Calu3 (cell line): ENCODE measurements at places on chromosomes 1 and 21. TPM values are rescaled to one million over a fixed set of nuclear protein-coding genes. Genes with fewer than 3 reads are reported as not detected.

DNA sequence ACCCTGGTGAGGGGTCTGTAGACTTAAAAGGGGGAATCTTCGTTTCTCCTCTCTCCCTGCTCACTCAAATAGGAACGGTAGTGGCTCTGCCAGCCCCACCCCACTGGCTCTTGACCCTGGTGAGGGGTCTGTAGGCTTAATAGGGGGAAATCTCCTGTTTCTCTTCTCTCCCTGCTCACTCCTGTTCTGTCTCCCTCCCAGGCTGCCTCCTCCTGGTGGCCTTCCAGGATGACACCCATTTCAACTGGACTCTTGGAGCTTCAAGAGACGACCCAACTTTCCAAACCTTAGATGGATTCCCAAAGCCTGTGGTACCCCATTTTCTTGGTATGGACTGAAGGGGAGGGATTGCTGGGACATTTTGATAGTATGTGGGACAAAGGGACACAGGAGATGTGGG lies 1.4 kb upstream of the EPHB2 start:
- H3K36me3 ChIP-seq = no peaks in the 10 kb centered on the region
- no peaks in the 10 kb centered on the region for H3K4me1 ChIP-seq
- no peak overlapping the region for H3K4me3 ChIP-seq
- no peaks in the 10 kb centered on the region for H3K27me3 ChIP-seq

DNA sequence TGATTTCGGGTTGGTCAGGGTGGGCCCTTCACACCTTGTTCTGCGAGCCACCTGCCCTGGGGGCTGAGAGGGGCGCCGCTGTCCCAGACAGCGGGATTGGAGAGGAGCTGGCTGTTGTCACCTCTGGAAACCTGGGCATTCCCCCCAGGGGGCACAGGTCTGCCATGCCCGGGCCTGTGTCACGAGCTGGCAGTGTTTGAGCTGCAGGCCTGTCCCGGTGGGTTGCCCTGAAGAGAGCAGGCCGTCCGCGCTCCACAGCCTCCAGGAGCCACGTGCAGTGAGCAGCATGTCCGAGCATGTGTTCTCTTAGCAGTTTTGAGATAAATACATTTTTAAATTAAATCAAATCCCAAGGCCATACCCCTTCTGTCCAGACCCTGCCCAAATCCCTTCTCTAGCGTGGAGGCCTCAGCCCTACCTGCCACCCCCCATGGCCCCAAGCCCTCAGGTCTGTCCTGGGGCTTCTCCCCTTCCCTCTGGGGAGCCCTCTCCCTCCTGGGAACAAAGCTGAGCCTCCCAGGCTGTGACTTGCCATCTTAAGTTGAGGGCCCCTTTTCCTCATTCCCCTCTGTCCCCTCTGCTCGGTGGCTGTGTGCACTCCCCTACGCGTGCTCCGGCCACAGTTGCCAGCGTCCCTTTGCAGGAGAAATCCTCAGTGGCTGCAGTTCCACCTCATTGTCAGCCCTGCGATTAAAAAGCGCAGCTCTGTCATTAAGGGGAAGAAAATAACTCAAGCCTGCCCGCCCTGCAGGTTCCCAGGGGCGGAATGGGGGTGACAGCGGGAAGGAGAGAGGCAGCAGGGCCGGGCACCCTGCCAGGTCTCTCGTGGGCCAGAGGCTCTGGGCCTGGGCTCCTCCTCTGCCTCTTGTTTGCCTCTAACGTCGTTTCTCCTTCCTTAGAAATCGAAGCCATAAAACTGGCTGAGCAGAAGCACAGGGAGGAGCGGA lies 26.6 kb downstream of the SLX9 start:
- DNase-seq = no peak
- H3K27ac ChIP-seq = no peak overlapping the region
- no peaks in the 10 kb centered on the region for H3K4me1 ChIP-seq

- H3K27ac ChIP-seq = no peak overlapping the region
- H3K4me3 ChIP-seq = no peak overlapping the region
- H3K4me1 ChIP-seq = no peaks in the 10 kb centered on the region
- no peaks in the 10 kb centered on the region for H3K27me3 ChIP-seq
- peaks cover 93% of the 10 kb centered on the region for H3K36me3 ChIP-seq
- DNase-seq = no peak
Measured at GRCh38 chr1:151243683-151244216, 10.8 kb upstream of the PSMD4 start.

DNA sequence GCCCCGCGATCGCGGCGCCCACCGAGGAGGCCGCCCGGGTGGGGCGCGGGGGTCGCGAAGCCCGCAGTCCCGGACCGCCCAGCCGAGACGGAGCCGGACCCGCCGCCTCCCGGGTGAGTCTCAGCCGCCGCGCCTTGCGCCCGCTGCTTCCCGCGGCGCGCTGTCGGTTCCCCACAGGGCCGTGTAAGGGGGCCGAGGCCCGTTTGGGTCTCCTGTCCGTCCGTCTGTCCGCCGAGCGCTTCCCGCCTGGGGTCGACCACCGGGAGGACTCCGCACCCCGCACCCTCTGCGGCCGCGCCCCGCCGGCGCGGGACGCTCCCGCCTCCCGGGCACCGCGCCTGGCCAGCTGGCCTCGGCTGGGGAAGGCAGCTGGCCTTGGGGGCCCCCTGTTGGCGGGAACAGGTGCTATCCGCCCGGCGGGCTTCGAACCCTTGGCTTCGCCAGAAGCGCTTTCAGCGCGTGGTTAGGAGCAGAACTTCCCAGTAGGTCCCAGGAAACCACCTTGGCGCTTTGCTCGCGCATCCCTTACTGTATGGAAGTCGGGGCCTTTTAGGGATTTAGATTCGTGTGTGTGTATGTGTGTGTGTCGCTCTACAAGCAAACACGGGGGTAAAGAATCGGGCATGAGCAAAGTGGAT lies 414 bp downstream of the TMEM51 start:
- no peaks in the 10 kb centered on the region for H3K27me3 ChIP-seq
- peaks cover 54% of the 10 kb centered on the region for H3K36me3 ChIP-seq
- peaks cover 52% of the 10 kb centered on the region for H3K4me1 ChIP-seq

CSMD2 gene
- total RNA-seq = not detected in 2 replicates
